ENCODE measurements at places on chromosomes 7 and 10.

- DNase-seq, result no peak
These were observed 106.8 kb downstream of the ANK3 start for GRCh38 chr10:60282771-60283353.

DNA sequence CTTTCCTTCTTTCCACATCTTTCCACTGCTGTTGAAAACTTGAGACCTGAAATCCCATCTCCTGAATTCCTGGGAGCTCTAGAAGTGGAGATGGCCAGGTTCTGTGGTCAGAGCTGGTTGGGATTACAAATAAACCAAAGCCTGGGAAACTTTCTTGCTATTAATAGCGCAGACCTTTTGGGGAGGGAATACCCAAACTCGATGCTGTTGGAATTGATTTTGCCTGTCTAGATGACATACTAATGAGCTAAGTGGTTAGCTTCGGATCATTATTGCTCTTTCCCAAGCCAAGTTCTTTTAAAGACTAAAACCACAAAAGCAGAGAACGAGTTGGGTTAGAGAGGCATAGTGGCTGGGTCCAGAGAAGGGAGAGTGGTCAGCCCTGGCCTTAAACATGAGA lies 76.6 kb downstream of the TCF7L2 start:
- DNase-seq, result peak; percentile 53

DNA sequence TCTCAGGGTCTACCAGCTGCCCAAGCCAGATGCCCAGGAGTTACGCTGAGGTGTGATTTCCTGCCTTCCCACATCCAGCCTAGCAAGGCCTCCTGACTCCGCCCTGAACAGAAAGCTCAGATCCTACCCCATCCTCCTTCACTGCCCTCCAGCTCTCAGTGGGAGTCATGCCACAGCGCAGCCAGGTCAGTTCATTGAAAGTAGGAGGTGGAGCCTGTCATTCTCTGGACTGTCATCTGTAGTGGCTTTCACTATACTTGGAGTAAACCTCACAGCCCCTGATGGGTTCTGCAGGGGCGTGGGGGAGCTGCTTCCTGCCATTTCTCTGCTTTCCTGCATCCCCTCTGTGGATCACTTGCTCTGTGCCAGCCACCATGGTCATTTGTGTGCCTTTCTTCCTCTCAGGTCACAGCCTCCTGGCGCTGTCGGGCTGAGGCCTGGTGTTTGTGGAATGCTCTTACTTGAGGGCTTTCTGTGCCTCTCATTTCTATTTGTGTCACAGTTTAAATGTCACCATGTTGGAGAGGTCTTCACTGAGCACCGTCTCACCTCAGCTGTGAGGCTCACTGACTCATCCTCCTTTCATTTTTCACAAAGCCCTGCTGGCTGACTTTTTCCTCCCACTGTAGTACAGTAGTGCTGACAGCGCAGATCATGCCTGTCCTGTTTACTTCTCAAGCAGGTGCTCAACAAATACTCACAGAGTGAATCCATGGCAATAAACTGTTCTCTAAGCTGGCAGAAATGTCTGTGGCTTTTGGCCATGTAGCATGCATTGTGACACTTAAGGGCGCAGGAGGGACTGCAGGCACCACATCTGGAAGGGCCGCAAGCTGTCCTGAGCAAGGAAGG lies 61.0 kb upstream of the TMEM248 start:
- DNase-seq, result peak; percentile 11

DNA sequence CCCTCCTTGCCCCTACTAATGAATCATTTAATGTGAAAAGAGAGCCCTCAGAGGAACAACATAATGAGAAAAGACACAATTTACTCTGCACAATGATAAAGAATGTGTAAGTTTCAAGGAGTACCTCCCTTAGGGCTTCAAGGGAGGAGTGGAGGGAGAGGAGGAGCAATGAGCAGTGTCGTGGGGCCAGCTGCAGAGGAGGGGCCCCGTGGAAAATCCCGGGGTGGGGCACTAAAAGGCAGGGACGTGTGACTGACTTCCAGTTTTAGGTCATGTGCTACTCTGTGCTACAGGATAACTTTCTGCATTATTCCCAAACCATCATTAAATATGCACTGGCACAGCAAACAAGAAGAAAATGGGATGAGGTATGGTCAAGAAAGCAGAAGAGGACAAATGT lies 108.1 kb downstream of the ANLN start:
- DNase-seq, result no peak

GRCh38 chr7:150379441-150380379 lies 580 bp downstream of the ZNF775 start:
- DNase-seq, result no peak

All from amniotic epithelial cell (primary cell).